ENCODE measurements at places on chromosomes 5 and 9.

DNA sequence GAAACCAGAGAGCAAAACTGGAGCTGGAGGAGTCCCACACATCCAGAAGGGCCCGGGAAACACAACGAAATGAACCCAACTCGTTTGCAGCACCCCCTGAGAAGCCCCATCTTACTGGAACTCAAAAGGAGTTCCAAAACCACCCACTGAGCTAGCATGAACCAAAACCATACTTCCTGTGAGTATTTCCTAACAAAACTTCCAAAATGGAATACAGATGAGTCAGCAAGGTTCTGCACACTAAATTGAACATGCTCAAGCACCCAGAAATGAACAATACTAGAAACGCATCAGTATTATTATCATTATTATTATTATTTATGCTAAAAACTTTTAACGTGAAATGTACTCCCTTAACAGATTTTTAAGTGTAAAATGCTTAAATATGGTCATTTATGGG lies 8.0 kb upstream of the SPOCK1 start:
- no peak for DNase-seq

DNA sequence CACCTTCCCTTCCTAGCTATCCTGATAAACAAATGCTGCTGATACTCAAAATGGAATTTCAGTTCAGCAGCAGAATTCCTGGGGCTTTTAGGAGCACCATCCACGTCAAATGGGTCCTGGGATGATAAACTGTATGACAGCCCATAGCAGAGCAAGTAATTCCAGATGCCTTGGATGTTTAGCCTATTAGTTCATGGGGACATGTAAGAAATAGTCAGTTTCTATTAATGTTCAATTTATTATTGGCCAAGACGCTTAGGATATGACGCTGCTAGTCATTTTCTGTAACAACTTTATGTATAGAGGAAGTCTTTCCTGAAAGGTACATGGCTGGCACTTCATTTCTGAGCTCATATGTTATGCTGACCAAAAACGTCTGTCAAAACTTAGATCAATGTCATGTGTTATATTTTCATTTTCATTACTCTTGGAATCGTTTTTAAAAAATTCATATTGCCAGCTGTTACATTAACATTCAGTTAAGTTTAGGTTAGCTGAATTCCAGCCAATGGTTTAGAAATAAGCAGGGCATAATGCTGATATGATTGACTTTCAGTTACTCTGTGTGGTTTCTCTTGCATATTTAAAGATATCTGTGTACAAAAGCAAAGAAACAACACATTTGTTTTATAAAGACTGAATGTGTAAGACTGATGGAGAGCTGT lies 243.8 kb downstream of the CSNK1G3 start:
- DNase-seq = no peak

GRCh38 chr5:6591671-6592288 lies 41.1 kb downstream of the NSUN2 start:
- no peak for DNase-seq

DNA sequence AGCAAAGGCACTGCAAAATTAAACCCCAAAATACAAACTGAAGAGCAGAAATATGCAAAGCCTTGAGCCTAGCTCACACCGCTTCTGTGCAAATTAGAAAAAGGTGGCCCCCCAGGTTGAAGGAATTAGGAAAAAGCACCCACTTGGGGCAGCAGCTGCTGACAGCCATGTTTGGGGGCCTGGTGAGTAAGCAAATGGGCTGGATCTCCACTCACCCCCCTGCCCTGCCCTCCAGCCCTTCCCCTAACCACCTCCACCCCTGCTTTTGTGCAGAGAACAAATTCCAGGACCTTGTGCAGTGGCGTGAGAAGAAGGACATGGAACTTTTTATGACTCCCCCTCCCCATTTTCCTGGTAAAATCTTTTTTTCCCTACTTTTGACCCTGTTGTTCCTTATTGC lies 92.0 kb upstream of the DNAH5 start:
- no peak for DNase-seq

- no peak for DNase-seq
Measured at GRCh38 chr9:129677456-129677855, 12.0 kb downstream of the PRRX2 start.

DNA sequence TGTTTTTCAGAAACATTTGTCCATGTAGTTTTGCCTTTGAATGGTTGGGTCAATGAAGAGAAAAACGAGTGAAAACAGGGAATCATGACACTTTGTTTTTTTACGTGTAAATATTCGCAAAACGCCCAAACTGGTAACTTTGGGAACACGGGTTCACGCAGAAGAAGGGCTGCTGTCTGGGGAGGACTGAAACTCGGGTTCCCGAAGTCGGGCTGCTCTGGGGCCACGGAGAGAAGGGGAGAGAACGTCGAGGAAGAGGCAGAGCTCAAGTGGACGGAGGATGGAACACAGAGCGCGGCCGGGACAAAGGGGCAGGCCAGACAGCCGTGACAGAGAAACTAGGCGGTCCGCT lies 478 bp upstream of the SETD9 start:
- no peak for DNase-seq

DNA sequence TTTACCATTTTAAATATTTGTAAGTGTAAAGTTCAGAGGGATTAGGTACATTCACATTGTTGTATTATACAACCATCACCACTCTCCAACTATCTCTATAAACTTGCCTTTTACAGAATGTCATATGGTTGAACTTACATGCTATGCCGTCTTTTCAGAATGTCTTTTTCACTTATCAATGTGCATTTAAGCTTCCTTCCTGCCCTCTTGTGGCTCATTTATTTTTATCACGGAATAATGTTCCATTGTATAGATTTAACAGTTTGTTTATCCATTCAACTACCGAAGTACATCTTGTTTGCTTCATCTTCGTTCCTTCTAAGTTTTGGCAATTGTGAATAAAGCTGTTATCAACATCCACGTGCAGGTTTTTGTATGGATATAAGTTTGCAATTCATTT lies 133.3 kb upstream of the C6 start:
- DNase-seq = no peak

Measured in stimulated activated CD8-positive, alpha-beta memory T cell treated with anti-CD3 and anti-CD28 coated beads, Interleukin-4, amount 100 ng/mL, for 4 hours (primary cell).